ENCODE measurements at places on chromosomes 4 and X. TPM values are rescaled to one million over a fixed set of nuclear protein-coding genes. Genes with fewer than 3 reads are reported as not detected.

Gene IDUA
- total RNA-seq = 6.0 TPM

Gene GPR119
- total RNA-seq = not detected

Gene TKTL2
- total RNA-seq = not detected

Gene GPR34
- total RNA-seq = 2.2 TPM

Gene AFF2
- total RNA-seq = 6.4 TPM
